ENCODE measurements at places on chromosomes 7 and 10.

GRCh38 chr10:42984761-42985325, 92.0 kb upstream of the RET start:
- no peak for DNase-seq

GRCh38 chr10:94992811-94993210, 54.4 kb downstream of the CYP2C9 start:
- no peak for DNase-seq

DNA sequence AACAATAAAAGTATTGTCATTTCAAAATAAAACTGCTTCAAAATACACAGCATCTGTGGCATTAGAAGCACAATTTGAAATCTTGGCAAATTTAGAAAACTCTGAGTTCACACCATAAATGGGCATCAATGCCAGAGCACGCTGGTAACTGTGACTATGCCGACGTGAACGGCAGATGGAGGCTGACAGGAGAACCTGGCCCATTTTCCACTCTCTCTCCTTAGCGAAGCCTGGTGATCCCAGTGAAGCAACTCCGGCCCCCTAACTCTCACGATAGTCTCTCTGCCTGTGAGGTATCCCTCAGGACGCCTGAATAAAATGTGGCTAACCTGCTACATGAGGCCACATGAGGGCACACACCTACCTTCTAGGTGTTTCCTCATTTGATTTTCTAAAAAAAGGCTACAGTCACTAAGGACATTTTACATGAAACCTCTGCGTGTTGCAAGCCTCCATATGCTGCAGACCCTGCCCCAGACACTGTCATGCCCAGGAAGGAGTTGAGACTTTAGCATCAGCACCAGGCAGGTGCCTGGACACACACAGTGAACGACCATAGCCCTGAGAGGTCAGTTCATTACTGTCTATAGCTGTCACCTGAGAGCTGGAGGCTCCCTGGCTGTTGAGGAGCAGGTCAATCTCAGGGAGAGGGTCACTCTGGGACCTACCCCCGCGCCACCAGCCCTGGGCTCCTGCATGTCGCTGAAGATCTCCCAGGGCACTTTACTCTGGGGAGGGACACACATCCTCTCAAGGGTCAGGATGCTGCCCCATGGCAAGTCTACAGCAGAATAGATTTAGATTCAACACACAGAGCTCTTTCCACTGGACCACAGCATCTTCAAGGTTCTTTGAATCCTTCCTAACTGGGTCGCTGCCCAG, 62.9 kb upstream of the CAMK2B start:
- no peak for DNase-seq

- no peak for DNase-seq
Measured at GRCh38 chr10:32851301-32851700, 106.7 kb downstream of the ITGB1 start.

DNA sequence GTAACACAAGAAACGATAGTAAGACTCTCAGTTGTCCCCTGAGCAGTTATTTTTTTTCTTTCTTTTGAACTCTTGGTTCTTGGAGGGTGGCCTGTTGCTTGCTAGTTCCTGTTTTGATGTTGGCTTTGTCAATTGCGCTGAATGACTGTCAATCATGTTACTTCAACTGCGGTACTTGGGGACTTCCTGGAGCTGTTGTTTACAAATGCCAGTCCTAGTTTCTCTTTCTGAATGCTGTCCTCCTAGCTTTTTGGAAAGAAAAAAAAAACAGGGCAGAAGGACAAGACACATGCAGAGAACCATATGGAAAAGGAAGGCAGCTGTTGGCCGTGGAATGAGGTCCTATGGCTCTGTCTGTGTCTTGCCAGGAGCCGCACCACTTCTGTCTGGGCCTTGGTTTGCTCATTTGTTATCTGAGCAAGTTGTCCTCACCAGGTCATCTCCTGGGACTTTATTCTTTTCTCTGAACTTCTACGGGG, 7.0 kb upstream of the PDCD4 start:
- no peak for DNase-seq

DNA sequence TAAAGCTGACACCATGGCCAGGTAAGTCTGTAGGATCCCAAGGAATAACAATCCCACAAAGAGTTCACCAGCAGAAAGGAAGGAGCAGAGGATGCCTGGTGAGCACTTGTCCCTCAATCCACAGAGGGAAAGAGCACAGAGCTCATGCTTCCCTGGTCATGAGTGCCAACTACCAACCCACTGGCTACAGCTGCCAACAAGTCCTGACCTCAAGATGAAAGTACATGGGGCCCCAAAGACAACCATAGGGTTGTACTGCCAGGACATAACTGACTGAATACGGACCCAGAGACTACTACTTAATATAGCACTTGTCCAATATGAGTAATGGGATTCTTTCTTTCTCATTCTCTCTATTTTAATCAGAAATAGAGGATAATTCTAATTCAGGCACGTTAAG, 83.3 kb downstream of the JCAD start:
- no peak for DNase-seq

DNA sequence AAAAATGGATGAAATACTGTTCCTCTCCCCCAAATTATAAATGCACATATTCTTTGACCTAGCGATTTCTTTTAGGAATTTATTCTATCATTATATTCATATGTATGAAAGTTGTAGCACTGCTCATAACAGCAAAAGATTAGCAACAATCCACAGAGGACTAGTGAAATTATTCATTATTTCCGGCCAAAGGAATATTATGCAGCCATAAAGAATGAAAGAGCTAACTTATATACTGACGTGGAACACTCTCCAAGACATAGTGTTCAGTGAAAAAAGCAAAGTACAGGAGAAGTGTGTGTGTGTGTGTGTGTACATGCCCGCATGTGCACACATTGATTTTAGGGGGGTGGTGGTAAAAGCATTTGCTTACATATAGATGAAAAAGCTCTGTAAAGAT, 23.3 kb downstream of the MMS19 start:
- DNase-seq: no peak

GRCh38 chr7:93165447-93165846, 17.3 kb upstream of the SAMD9L start:
- no peak for DNase-seq

DNA sequence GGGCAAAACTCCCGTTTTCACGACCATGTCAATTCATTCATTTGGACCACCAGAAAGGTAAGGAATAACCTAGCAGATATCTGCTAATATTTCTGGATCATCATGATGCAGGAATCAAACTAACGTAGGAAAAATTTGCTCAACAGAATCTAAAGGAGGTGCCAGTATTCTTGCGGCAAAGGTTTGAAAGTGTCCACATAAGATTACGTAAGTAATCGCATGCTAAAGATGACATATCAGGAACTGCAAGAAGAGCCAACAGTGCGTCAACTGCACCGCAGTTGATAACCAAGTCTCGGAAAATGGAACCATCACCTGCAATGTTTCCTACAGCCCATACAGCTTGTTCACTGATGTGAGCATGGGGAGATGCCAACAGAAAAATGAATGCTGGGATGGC, 194.1 kb upstream of the ZNF804B start:
- DNase-seq: no peak

DNA sequence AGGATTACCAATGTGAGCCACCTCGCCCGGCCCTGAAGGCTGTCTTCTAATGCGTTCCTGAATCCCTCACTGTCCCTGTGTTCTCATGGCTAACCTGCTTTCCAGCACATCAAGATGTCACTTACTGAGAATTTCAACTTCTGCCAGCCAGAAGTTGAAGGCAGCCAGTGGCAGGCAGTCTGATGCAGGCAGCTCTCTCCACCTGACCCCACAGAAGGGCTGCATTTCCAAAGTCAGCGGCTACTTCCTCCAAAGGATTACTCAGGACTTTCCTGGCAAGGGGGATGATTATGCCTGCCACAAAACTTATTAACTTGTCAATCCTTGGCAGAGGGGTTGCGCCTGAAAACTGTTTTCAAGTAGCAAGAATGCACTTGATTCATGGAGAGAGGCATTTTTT, 1219.4 kb downstream of the TYW1 start:
- no peak for DNase-seq

GRCh38 chr10:78292982-78293865, 259.6 kb downstream of the RPS24 start:
- DNase-seq: peak; percentile 67

DNA sequence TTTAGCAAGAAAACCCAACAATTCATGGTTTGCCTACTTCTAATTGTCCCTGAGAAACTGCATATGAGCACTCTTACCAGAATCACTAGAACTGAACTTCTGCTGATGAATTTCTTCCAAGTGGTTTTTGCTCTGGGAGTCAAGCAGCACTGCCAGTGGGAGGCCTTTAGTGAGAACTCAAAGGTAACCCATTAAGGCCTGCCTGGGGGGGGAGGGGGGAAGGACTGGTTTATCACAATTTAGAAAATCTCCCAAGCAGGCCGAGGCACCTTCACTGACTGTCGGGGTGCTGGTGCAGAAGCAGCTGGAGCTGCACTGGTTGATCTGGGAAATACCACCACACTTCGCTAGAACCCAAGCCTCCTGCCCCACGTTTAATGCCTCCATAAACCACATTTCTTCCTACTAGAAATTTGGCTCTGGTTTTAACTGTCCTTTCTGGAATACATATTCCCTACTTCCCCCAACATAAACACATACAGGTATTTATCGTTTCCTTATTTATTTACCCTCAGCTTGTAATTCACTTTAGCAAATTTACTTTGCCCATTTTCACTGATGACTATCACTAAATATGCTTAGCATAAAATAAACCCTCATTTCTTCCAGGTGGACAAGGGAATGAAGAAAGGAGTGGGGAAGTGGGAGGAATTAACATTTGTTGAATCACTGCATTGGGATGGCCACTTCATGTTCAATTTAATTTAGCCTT, 14.2 kb downstream of the ANK3 start:
- no peak for DNase-seq

GRCh38 chr7:4689668-4690067, 7.6 kb downstream of the FOXK1 start:
- DNase-seq: no peak

DNA sequence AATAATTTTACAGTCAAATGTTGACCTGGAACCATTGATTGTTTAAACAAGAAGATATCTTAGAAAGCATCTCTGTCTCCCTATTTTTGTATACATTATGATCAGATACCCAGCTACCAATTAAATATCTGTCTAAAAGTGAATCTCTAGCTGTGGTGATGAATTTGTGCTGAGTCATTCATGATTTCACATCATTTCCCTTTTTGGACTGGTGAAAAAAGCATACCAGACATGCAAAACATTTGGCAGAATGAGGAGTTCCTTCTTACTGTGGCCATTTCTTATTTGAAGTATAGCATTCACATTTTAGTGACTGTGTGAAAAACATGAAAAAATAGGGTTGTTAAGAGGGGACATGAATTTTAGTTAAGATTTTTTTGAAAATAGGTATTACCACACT, 98.0 kb upstream of the GATA3 start:
- no peak for DNase-seq

- no peak for DNase-seq
Measured at GRCh38 chr7:131231381-131232220, 96.1 kb upstream of the MKLN1 start.

GRCh38 chr7:100177045-100178001, at the start of the genes GPC2 and STAG3:
GPC2 (minus strand) TSS chr7:100177381; CDS start chr7:100177199, 182 bp downstream.
STAG3 (plus strand) TSS chr7:100177918; CDS start chr7:100180557, 2,639 bp downstream.
- peak; percentile 100 for DNase-seq

GRCh38 chr10:46787321-46787615, 124.0 kb upstream of the PTPN20 start:
- DNase-seq: peak; percentile 3

DNA sequence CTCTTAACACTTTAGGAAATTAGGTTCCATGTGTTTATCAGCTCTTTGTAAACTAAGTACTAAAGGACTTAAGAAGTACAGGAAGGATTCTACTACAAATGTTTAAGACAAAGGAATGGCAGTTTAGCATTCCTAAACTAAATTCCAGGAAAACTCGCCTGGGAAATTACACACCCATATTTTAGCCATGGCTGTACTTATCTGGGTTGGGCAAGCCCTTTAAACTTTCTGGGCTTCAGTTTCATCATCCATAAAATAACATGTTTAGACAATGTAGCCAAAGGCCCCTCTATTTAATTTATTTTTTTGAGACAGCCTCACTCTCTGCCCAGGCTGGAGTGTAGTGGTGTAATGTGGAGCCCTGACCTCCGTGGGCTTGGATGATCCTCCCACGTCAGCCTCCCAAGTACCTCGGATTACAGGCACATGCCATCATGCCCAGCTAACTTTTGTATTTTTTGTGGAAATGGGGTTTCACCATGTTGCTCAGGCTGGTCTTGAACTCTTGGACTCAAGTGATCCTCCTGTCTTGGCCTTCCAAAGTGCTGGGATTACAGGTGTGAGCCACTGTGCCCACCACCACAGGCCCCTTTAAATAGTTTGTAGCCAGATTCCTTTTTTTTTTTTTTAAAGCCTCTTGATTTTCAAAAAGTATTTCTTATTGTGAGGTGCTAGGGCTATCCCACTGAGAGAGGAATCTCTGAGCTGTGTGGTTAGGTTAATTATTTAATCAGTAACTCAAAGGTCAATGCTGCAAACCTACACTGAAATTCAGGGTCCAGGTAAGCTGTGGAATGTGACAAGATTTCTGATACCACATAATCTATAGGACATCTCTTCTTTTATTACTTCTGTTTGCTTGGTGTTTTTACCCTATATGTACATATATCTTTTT, 32.1 kb downstream of the TMEM60 start:
- DNase-seq: no peak

All from nephron progenitor cell (in vitro differentiated cells).